NCI-H1930 (cell line): ENCODE measurements at places on chromosomes 7 and 10.

DNA sequence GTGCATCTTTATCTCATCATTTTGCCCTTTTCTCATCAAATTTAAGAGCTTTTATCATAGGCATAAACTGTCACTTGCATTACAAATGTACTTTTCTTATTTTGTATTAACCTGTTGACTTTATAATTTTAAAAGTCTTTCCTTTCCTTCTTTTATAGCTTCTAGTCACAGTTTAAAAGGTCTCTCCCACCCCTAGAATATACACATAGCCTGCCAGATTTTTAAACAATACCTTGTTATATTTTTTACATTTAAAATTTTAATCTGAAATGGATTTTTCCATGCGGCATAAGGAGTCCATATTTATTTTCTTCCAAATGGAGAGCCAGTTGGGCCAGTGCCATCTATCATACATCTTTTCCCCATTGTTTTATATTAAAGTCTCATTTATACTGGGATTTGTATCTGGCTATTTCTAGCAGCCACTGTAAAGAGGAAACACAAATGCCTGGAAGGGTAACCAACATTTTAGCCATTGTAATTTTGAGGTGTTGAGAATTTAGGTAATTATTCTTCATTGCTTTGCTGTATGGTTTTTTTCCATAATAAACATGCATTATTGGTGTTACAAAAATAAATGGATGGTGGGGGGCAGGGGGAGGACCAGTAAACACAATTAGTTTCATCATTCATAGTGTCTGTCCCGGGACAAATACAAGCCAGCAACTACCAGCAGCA is 92.8 kb downstream of the CCDC71L start:
- DNase-seq, result no peak

DNA sequence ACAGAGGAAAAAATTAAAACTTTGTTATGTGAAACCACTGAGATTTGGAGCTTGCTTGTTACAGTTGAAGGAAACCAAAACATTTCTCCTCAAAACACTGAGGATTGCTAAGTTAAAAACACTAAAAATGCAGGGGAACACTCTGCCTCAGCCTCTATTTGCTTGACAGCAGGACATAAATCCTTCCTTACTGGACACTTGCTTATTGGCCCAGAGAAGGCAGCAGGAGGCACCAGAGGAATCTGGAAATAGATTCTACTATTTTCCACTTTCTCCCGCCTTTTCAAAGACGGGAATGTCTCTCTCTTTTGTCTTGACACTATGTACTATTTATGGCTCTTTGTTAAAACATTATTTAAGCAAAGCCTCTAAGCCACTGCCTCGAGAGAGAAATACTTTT is 67.9 kb downstream of the MTURN start:
- no peak for DNase-seq

- DNase-seq, result no peak
These were observed 751 bp downstream of the PAX2 start for GRCh38 chr10:100745882-100746783.

GRCh38 chr7:69962186-69963065 is 364.2 kb downstream of the AUTS2 start:
- DNase-seq, result no peak

DNA sequence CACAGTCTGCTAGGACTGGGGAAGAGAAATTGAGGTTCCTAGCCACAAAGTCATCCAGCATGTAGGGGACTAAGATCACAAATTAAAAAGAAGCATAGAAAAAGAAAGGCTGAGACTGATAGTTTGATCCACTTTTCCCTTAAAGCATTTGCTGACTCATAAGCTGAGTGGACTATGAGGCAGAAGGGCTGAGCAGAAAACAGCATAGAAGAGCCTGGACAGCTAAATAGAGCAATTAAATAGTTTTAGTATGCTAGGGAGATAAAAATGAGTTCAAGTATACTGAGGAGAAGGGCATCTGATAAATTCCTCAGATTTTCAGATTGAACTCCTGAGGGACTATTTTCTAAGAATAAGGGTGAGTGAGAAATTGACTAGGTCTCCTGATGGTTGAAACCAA is 155.9 kb upstream of the EGR2 start:
- DNase-seq, result no peak

DNA sequence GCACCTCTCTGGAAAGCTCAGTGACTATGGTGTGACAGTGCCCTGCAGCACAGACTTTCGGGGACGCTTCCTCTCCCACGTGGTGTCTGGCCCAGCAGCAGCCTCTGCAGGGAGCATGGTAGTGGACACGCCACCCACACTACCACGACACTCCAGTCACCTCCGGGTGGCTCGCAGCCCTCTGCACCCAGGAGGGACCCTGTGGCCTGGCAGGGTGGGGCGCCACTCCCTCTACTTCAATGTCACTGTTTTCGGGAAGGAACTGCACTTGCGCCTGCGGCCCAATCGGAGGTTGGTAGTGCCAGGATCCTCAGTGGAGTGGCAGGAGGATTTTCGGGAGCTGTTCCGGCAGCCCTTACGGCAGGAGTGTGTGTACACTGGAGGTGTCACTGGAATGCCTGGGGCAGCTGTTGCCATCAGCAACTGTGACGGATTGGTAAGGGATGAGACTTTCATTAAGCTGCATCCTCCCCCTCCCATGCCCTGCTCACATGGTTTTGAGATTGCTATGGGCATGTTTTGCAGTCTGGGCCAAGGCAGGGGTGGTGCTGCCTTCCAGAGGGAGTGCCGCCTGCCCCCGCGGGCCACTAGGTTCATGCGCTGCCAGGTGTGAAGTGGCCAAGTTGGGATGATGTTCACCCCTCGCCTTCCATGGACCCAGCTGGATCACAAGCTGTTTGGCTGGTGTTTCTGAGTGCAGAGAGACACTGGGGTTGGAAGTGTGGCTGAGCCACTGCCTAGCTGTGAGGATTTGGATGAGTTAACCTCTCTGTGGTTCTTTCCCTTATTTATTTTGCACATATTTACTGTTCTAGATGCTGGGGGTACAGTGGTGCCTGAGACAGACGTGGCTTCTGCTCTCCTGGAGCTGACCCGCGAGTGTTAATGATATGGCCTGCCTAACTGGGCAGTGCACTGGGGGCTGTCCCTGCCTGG is 2.5 kb downstream of the ADAMTS14 start:
- no peak for DNase-seq

- DNase-seq, result no peak
These were observed 20.9 kb upstream of the BTBD16 start for GRCh38 chr10:122249991-122250750.

DNA sequence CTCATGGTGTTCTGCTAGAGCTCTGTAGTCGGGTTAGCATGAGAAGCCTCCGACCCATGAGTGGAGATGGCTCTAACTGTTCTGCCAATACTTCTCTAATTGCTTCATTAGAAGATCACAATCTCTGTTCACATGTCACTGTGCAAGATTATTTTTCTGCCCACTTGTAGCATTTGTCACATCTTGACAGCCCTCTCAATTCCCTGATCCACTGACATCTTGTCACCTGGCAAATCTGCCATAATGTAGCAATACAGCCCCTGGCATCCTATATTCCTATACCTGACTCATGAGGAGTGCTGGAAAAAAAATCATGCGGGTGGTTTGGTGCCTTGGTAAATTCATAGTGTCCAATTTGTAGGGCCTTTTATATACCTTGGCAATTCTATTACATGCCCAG is 58.4 kb downstream of the ST8SIA6 start:
- no peak for DNase-seq

DNA sequence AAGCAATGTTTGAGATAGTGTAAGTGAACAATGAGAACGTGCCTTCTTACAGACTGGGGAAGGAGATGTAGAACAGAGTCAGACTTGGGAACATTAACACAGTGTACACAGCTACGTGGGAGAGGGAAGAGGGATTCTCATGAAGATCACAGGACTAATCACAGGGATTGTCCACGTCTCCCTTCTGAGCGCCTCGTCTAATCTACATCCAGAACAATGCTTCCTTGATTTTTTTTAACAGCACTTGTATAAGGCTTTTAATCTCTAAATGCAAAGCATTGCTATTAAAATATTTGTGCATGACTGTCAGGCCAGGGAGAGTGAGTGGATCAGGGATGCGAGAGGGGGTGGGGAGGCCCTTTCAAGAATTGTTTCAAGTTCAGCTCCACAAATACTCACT is 62.7 kb downstream of the MET start:
- no peak for DNase-seq

DNA sequence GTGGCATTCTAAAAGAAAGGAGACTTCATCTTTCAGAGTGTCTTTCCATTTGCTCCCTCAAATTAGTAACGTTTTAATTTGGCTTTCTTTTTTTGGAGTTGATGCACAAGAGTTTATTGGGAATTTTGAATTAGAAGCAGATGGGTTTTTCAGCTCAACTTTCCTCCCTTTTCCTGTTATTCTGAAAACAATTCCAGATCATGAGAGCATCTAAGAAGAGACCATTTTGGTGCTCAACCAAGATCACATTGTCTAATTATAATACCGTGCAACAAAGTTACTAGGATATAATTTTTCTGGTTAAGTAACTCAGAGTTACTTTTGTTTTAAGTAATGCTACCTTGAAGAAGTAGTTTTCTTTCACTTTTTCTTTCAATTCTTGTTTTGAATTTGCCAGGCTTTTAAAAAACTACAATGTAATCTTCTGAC is 396.6 kb upstream of the KLF6 start:
- DNase-seq, result no peak

DNA sequence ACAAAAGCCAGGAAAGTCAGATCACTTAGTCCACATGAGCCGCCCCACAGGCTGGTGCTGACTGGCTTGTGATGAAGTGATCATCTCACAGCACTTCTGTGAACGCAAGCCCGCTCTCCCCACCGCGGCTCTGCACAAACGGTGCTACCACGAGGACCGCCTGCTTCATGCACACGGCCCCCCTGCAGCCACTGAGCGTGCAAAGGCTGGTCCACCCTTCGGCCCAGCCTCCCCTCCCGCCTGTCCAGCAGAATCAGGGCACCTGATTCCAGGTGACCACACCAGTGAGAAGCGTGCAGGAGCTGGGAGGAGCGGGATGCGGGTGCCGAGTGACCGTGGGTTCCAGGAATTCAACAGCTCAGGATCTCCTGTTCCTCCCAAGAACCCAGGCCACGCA is 32.2 kb downstream of the MAD1L1 start:
- no peak for DNase-seq

- no peak for DNase-seq
These were observed 228.4 kb downstream of the ARHGAP12 start for GRCh38 chr10:31700181-31700611.

- DNase-seq, result no peak
These were observed 35.9 kb downstream of the LRRC4 start for GRCh38 chr7:127995156-127995880.

DNA sequence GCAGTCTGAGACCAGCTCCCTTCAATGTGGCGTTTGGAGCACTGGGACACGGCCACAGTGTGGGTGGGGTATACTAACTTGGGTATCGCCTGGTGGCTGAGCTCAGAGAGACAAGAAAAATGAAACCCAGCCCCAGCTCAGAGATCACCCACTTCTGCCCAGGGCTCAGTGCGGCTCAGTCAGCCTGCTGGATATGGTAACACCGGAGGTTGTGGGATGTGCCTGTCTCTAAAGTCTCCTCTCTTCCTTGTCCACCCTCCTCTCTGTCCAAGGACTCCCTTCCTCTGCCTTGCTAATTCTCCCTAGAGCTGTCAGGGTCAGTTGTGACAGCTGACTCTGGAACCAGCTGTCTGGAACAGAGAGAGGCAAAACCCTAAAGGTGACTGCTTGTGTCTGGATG is 149.1 kb downstream of the PTPN20 start:
- no peak for DNase-seq

DNA sequence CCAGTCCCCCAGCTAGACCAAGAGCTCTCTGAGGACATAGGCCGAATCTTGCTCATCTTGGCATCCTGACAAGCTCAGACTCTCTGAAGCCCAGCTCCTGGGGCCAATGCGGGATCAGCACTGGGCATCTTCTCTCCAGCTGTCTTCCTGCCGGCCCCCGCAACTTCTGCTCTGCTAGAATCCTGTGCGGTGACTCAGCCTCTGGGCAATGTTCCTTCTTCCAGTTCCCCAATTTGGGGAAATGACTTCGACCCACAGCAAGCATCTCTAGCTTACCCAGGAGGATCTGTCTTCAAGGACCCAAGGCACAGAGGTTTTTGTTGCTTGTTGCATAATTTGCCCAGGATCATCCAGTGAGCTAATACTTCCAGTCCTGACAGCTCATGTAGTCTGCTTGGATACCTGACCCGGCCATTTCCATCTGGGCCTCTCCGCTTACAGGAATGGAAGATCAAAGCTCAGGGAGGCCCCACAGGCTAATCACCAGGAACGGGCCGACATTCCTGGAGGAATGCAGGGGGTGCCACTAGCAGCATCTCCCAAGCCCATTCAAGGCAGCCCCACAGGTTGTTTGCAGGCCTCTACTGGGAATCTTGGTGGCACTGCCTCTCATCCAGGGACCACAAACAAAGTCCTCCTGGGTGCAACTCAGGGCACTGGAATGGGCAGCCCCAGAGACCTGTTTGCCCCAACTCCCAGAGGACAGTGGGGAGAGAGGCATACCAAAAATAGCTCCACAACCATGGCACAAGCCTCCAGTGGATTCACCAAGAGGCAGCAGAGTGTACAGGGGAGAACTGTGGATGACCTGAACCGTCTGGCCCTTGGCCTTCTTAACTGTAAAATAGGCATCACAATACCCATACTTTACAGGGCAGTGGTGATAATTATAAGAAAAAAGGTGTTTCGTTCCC is 151.9 kb downstream of the NEURL1 start:
- DNase-seq, result no peak

DNA sequence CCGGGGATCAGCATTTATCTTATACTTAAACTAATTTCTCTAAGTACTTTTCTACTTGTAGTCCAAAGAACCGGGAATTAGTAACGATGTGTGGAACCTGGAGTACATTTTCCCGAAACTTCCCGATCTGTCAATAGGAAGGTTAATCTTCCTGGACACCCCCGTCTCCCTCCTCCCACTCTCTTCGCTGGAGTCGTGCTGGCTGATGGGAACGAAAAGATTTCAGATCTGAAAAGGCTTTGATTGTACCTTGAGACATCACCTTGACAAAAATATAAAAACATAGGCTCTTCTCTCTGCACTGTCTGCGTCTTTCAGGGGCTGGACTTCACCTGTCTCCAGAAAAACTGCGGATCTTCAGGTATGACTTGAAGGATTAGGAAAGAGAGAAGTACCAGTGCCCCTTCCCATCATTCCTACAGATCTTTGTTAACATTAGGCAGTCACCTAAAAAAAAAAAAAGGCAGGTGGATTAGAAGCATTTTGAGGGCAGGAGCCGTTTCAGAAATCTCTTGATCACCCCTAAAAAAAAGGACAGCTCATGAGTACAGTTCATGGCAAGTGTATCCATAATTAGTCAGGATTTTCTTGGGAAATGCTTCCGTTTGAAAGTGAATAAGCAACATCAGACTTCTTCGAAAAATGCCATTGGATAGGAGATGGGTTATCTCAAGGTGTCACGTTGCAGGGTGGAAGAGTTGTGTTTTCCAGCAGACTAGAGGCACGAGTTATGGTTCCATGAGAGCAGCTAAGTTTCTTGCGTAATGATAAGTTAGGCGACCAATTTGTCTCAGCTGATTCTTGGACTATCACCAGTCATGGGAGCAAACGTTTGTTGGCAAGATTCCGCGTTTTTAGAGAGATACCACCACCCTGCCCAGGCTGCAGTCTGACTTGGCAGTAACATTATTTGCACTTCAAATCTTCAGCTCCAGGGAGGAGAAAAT is 7.8 kb upstream of the BAMBI start:
- no peak for DNase-seq
